Activated T-cell treated with anti-CD3 and anti-CD28 coated beads, Interleukin-2, amount 50 U/mL, for 72 hours (primary cell): ENCODE measurements at places on chromosomes 2 and 18.

GRCh38 chr2:71071681-71072398 is 3.4 kb downstream of the NAGK start:
- DNase-seq = peak; percentile 64

DNA sequence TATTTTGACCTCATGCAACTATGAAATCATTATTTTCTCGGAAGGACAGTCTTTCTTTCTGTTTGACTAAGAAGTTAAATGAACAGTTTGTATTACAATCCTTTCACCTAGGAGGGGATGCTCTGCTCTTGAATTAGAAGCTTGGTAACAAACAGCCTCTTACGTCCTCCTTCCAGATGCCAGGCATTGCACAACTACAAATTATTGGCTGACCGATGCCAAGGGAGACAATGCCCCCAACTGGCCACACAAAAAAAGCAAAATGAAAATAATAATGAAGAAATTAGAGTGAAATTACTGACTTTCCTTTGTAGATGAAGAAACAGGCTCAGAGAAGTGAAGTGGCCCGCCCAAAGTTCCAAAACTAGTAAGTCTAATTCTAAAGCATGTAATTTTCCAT is 177.9 kb downstream of the CYRIA start:
- no peak for DNase-seq

- no peak for DNase-seq
These were observed 74.1 kb downstream of the LTBP1 start for GRCh38 chr2:33020883-33021282.

DNA sequence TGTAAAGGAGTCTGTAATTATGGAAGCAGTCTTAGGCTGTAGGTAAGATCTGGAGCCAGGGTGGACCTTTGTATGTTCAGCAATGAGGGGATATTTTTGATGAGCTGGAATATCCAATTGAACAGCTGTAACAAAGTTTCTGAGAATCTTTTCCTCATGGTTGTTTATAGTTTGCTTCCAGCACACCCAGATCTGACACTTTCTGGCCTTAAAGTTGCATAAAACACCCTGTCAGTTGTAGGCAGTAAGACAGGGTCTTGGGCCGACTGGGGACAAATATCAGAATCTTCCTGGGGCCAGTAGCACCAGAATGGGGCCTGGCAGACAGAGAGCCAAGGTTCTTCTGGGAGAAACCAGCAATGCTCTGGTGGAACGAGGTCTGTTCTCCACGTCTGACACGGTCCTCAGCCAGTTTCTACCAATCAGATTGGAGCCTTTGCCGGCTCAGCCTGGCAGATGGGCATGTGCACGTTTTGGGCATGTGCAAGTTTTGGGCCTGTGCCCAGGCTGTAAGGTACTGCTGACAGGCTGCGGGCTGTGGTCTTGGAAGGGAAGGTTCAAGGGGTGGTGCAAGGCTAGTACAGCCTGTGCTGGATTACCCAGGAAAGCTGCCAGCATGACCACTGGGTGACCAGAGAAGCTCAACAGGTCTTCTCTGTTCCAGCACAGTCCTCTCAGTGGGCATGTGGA is 89.8 kb downstream of the PRKCE start:
- no peak for DNase-seq

DNA sequence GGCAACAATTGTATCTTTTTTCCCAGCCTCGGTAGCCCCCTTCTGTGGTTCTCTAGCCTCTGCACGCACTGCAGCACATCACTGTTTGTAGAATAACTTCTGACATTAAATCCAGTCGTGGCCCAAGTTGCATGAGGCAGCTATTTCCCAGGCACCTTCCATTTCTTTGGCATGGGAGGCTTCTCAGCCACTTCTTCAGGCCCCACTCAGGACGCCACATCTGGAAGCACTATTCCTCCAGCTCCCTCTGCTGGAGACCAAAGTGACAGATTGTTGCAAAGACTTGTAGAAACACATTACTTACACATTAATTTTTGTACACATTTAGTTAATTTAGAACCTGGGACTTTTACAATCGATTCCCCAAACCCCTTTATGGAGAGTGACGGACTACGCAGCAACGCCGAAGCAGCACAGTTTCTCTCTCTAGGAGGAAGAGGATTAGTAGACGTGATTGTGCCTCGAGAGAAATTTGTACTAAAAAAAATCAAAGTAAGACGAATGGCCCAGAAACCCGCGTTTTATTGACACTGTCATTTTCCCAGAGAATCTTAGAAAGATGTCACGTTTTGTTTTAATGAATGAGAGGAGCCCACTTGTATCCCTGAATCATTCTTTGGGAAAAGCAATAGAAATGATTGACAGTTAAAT is 57.8 kb upstream of the RGPD5 start:
- peak; percentile 18 for DNase-seq

- peak; percentile 75 for DNase-seq
These were observed 35.7 kb downstream of the CDC42EP3 start for GRCh38 chr2:37635504-37636380.

DNA sequence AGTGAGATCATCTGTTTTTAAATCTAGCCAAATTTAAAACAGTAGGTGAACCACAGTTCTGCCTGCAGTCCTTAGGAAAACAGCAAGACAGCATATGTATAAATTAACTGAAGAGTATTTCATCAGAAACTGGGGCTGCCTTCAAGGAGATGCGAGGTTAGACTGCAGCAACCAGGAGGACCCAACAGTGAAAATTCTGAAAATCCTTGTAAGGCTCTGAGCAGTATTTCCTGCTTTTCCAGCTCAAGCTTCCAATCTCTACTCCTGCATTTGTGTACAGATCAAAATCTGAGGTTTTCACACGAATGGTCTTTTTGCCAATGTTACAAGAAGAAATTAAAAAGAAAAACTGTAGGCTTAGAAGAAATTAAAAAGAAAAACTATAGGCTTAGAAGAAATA is 43.7 kb downstream of the CERKL start:
- no peak for DNase-seq

GRCh38 chr18:48139431-48140347 is 209.2 kb upstream of the SMAD2 start:
- no peak for DNase-seq

DNA sequence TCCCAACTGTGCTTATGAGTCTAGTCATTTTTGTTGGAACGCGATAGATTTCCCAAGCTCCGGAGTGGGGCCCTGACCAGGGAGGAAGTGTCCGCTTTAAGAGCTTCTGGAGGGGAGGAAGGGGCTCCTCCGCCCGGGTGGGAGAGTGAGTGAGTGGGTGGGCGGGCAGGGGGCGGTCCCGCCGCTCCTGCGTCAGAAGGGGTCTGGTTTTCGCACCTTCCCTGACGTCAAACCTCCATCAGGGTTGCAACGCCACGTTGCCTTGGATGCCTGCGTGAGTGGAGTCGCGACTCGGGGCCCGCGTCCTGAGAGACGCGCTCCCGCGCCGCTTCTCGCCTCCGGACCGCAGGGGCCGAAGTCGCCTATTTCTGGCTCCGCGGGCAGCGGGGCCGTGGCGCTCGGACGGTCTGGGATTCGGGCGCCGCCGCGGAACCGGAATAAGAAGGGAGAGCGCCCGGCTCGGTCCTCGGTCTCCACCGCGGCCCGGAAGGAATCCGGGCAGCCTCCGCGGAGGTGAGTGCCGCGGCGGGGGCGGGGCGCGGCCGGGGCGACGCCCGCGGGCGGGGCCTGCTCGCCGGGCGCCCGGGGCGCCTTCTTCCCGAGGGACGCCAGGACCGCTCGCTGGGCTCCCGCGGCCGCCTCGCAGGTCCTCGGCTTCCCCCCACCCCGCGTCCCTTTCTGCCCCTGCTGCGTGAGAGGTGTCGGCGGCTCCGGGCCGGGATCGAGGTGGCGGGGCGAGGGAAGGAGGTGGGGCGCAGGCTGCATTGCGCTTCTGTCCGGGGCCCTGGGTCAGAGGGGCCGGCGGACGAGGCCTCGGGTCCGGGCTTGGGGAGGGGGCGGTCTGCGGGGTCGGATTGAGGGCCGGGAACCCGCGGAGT is at the start of gene ZDBF2:
TSS of gene ZDBF2 (plus strand) at position 230 of the 878 bp plus-strand sequence. CDS start 7,187 bp downstream, outside the sequence.
- peak; percentile 72 for DNase-seq

- no peak for DNase-seq
These were observed 543.7 kb downstream of the TRIB2 start for GRCh38 chr2:13260402-13260801.

- DNase-seq = no peak
These were observed 178.2 kb upstream of the RASGRP3 start for GRCh38 chr2:33298233-33298632.

- DNase-seq = no peak
These were observed 4.5 kb downstream of the BOK start for GRCh38 chr2:241563031-241563507.

DNA sequence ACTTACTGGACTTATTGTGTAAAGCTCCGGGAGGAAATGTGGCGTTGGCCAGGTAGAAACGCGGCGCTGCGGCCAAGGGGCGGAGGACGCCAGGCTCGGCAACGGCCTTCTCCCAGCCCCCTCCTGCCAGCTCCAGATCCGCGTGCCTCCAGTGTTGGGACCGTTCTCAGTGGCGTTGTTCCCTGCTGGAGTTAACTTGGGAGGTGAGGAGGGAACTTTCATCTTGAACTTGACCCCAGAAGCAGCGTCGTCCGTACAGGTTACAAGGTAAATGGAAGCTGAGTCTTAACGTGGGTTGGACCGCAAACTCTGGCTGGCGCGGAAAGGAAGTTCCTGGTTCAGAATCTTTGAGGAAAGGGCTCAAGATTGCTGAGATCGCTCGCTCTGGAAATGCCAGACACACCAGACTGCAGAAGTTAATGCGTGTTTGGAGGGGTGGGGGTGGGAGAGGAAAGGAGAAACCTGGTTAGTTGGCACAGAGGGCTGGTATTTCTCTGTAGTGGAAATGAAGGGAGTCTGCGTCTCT is 1.3 kb downstream of the TANC1 start:
- DNase-seq = peak; percentile 6

DNA sequence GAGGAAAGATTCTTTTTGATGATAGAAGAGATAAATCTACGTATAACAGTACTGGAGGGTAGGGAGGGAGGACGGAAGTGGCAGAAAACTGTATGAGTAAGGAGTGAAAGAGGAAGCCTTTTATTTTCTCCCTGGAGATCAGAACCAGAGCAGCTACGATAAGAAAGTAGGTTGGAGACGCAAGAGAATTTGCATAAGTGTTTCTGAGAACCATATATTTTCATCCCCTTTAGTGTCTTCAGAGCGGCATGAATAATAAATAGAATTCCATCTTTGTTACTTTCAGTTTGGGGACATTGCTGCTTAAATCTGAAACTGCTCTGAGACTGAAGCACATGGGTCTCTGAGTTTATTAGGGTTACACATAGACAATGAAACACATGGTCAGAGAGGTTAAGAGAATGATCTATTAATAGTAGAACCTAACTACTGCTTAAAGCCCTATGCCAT is 230.2 kb upstream of the TNP1 start:
- peak; percentile 20 for DNase-seq

DNA sequence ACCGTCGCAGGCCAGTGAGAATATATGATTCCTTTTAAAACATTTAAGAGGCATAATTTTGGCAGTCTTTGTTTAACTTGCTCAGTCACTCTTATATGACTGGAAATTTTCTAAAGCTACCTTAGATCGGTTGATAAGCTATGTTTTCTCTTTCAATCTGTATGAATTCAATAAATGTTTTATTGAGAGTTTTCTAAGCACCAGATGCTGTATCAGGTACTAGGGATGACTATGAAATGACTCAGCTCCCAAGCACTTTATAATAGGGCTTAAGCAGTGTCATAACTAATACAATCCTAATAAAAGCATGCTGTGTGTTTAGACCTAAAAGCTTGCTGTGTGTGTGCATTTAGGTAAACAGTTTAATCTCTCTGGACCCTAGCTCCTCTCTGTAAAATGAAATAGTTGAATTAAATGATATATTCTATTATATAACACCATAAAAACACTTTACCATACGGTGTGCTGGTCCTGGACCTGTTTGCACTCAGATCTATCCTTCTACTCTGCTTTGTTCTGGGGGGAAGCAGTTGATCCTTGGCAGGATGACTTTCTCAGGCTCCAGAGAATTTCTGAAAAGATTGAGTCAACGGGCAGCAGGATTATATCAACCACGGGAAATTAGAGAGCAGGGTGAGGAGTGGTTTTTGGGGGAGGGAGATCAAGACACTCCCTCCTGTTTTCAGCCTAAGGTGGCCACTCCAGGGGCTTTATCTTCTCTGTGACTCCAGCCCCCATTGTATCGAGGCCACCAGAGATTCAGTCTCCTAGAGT is 26.1 kb upstream of the SLC38A11 start:
- no peak for DNase-seq
